NCI-H187 (cell line): ENCODE measurements at places on chromosomes 4 and X.

DNA sequence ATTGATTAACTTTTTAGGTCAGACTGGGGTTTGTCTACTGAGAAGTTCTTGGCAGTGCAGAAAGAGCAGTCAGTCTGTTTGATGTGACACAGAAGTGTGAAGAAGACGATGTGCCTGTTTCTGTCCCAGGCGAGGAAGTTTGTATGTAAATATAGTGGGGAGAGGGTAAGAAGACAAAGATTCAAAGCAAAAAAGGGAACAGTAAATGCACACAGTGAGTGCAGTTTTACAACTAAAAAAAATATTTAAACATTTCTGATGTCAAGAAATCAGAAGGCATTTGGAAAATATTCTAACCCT, 264.9 kb downstream of the RAPGEF2 start:
- no peak for DNase-seq

- no peak for DNase-seq
Measured at GRCh38 chr4:7976025-7976424, 36.4 kb upstream of the AFAP1 start.

DNA sequence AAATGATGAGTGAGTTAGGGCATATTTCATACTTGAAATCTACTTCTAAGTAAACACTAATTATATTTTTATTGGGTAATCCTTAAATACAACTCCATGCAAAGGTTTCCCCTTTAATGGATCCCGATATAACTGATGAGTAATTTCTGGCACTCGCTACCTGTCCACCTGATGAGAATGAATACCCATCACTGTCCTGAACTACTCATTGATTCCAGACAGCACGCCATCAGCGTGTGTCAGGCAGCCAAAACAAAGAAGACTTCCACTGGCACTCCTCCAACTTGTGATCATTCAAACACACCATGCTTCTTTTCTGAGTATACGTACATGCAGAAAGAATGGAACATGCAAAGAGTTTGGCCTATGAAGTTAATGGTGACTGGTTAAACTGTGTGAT, 69.4 kb downstream of the HCCS start:
- DNase-seq = no peak

- DNase-seq = no peak
Measured at GRCh38 chr4:127237581-127237980, 395.2 kb upstream of the INTU start.

- DNase-seq = no peak
Measured at GRCh38 chrX:134623293-134624045, 34.8 kb downstream of the PLAC1 start.

- no peak for DNase-seq
Measured at GRCh38 chr4:158767451-158767850, 1.4 kb upstream of the FNIP2 start.

GRCh38 chr4:95531141-95531540, 17.6 kb downstream of the UNC5C start:
- no peak for DNase-seq

- DNase-seq = no peak
Measured at GRCh38 chrX:100447655-100448397, 37.8 kb upstream of the PCDH19 start.

- peak; percentile 47 for DNase-seq
Measured at GRCh38 chr4:42750856-42751255, 94.0 kb upstream of the ATP8A1 start.

DNA sequence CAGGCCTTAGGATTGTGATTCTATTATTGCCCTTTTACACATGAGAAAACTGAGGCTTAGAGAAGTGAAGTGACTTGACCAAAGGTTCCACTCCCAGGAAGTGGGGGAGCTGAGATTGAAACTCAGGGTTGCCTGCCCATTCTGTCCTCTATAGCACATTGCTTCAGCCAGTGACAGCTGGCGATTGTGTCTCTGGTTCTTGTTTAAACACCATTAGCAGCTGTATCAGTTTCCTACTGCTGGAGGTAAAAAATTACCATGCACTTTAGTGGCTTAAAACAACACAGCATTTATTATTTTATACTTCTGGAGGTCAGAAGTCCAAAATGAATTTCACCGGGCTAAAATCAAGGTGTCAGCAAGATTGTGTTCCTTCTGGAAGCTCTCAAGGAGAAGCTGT, 205.8 kb upstream of the MAMLD1 start:
- no peak for DNase-seq

DNA sequence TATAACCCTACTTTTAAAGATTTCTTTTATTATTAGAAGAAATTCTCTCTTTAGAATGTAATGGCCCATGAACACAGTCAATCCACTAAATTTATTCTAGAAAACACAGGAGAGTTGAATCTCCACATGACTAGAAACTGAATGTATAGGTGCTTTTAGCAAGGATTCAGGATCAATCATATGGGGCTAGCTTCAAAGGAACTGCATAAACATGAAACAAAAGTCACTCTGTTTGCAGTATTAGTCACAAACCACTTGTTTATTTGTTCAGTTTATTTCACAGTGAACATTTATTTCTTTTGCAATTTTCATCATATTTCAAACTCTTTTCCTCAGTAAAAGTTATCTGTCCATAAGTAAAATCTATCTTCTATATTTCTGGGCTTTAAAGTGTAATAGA, 1604.6 kb downstream of the PCDH18 start:
- no peak for DNase-seq

GRCh38 chr4:171629182-171629581, 184.0 kb upstream of the GALNTL6 start:
- no peak for DNase-seq

DNA sequence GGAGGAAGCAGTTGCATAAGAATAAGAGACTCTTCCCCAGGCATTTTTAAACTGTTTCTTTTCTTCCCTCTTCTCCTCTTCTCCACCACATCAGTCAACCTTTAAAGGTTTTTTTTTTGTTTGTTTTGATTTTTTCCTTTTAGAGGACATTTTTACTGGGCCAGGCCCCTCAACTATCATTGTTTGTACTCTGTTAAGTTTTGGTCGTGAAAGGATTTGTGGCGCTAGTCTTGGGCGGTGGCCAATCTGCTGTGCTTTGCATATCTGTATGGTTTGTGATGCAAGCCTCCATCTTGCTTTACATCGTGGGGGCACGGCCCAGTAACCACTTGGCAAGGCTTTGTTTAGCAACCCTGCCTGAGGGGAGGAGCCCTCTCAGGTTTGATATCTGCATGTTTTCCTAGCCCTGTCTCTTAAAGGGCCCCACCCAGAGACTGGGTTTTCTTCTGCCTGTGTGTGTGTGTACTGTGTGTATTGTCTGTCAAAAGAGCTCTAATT, 101.9 kb upstream of the SLITRK2 start:
- no peak for DNase-seq

DNA sequence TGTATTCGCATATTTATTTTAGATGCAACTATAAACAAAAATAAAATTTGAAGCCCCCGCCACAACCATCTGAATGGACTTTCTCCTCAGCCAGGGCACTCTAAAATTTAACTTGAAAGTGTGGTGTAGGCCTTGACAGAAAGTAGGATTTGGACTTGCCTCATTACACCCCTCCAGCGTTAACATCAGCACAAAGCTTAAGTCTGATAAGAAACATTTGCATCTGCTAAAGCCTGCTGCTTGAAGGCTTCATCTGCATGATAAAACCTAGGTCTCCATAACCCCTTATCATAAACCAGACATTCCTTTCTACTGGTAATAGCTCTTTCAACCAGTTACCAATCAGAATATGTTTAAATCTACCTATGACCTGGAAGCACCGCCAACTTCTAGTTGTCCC, 1046.5 kb downstream of the FAT4 start:
- DNase-seq = no peak

- DNase-seq = no peak
Measured at GRCh38 chr4:20341134-20341738, 89.5 kb downstream of the SLIT2 start.

GRCh38 chr4:3436048-3436797, 5.5 kb upstream of the HGFAC start:
- DNase-seq = no peak

DNA sequence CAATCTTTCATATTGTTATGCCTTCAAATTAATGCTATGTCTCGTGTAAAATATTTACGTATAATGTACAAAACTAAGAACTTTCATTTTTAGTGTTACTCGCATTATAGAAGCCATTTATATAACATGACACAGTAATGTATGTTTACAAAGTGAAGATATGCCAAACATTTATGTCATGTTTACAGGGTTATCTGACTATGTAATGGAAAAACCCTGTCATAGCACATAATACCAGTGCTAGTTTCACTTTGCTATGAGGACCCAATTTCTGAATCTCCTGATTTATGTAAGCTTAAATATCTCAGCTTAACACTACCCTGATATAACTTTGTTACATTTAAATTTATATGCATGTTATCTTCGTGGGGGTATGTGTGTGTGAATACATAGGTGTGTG, 233.1 kb downstream of the FAT4 start:
- DNase-seq = no peak
